NCI-H1436 treated with DMSO at 0.1 percent for 48 hours (cell line): ENCODE measurements at places on chromosomes 16 and 17.

DNA sequence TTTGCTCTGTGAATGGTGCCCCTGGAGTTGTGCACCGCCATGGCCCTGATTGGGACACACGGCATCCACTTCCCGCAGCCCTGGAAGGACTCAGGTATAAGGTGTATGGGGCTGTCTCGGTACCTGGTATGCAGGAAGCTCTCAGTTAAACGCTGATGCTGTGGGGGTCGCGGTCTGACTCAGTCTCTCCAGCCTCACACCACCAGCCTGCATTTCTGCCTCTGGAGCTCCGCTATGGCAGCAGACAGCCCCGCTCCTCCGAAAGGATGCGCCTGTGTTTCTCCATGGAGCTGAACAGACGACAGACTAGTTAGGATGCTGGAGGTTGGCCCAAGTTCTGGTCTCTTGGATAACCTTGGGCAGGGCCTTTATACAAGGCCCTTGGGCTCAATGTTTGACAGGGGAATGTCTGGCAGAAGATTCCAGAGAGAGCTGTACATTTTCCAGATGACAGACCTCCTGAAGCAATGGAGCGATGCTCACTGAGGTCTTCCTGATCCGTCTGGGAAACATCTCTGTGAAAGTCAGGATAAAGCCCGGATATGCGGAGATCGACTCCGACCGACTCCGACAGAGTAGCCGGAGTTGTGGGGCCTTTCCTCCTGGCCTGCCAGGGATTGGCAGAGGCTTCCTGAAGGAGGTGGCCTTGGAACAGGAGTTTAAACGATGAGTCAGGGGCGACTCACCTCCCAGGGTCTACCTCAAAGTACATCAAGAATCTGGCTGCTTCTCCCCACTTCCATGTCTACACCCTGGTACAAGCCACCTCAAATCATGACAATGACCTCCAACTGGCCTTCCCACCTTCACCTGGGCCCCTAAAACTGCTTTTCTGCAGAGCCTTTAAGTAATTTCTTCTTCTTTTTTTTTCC lies 21.9 kb upstream of the BCAR1 start:
- no peak for DNase-seq

- peak; percentile 40 for DNase-seq
These were observed 36.1 kb downstream of the RNF112 start for GRCh38 chr17:19447085-19447583.

- no peak for DNase-seq
These were observed 153.7 kb downstream of the RPTOR start for GRCh38 chr17:80698297-80698696.

DNA sequence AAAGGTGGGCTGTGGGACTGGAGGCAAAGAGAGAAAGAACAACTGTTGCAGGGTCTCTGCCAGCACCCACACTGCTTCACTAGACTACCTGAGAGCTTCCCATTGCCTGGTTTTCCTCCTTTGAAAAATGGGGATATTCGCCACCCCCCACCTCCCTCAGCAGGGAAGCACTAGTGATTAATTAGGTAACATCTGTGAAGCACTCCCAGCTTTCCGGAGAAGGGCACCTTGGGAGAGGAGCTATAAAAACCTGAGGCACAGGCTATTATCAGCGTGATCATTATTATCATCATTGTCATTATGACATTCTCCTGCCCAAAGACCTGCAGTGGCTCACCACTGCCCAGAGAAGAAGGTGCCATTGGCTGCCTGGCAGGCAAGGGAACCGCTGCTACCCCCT lies 83.5 kb downstream of the XYLT1 start:
- DNase-seq, result no peak
